Effector memory CD4-positive, alpha-beta T cell (primary cell): ENCODE measurements at places on chromosomes 7 and 10.

GRCh38 chr7:35831208-35831607 is 30.4 kb downstream of the SEPTIN7 start:
- DNase-seq = no peak

DNA sequence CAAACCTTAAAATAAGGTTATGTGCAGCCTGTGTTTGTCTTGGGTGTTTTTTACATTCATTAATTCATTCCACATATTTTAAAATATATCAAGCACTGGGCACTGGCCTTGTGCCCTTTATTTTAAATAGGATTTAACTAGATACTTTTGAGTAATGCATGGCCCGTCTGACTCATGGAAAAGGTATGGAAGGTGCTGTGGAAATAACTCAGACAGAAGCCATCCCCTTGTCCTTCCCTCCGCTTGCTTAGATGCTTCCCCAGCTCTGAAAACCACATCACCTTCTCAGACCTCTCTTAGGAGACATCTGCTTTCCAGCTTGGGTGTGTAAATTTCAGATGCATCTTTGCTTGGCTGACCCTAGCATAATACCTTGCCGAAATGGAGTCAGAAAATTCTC is 30.5 kb downstream of the SLC18A2 start:
- no peak for DNase-seq

DNA sequence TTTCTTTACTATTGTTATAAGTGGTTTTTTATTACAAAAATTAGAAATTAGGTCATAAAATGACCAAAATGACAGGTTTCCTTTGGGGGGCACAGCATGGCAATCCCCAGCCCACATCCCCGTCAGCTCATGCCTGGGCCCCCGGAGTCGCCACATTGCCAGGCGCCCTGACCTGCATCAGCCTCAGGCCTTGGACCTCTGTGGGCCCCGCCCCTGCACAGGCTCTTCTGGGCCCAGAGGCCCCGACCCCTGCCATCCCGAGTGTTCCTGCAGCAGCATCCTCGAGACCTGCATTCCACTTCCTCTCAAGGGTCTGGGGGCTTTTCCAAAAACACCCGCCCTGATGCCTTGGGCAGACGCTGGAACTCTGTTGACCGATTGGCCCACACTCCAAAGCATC is 391.1 kb upstream of the MGMT start:
- no peak for DNase-seq

- no peak for DNase-seq
Measured at GRCh38 chr7:93678185-93678584, 103.7 kb upstream of the CALCR start.

DNA sequence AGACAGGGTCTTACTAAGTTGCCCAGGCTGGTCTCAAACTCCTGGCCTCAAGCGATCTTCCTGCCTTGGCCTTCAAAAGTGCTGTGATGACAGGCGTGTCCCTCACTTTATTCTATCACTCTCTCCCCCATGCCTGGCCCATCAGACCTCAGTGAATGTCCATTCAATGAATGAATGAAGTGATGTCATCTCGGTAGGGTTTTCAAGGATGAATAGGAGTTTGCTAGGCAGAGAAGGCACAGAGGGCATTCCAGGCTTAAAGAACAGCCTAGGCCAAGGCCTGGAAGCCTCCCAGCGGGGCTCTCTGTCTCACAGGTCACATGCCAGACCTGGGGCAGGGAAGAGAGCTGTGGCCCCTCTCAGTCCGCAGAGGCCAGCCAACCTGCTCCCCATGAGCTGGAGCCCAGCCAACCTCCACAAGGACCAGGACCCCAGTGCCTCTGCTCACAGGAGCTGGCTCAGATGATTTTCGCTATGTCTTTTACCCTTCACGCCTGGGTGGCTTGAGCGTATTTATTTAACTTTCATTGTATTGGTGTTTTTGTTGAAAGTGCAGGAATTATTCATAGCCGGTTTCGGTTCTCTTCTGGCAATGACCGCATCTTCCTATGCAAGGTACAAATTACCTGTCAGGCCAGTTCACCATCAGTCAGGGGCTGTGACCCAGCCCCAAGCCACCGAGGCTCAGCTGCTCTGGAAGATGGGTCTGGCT is 11.8 kb upstream of the TNRC18 start:
- DNase-seq = no peak

DNA sequence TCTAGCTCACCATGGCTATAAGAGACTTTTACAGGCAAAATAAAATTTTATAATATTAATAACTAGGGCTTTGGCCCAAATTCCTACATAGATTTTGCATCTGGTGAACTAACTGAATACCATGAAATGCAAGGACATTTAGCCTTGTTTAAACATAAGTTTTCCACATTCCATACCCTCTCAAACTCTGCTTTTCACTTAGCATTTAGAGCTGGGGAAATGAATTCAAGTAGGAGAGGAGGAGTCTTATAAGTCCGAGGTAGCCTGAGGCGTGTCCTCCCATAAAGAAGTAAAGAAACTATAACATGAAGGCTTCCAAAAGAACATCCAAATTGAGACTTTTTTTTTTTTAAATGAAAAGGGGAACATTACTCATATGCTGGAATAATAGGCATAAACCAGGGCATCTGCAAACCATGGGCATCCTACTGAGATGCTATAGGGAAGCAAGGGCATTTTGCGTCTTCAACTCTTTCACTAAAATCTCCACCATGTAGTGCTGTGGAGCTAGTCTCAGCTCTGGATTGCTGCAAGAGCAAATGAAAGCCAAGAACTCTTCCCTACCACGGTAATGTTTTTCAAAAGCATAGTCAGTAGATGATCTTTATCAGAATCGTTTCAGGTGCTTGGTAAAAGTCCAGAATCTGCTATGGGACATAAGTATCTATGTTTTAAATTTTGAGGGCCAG is 79.1 kb downstream of the PALS2 start:
- no peak for DNase-seq

- DNase-seq = no peak
Measured at GRCh38 chr7:12759151-12759550, 71.7 kb downstream of the ARL4A start.

DNA sequence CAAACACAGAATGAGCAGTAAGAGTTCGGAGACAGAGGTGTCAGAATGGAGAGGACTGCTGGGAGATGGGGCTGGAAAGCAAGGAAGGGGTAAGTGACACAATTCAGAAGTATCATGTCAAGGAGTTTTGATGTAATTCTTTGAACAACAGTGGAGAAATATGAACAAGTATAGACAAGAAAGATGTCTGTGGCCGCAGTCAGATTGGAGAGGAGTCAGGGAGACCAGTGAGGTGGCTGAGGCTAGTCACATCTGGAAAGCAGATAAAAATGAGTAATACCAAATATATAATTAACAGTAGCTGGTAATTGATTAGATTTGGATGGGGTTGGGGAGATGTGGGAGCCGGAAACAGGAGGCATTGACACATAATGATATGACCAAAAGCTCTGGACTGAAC is 540.9 kb downstream of the SUGCT start:
- DNase-seq = no peak

DNA sequence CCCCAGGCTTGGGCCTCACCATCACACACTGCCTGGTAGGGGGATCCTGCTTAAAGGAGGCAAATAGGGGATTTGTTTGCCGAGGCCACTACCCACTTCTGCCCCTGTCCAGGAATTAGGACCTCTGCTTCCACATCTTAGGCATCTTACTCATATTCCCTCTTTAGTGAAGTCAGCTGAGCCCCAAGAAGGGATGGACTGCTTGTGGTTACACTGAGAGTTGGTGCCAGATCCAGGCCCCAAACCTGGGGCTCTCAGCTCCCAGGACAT is 1.6 kb upstream of the GPRIN2 start:
- no peak for DNase-seq

GRCh38 chr7:29612596-29612995 is 49.0 kb downstream of the PRR15 start:
- no peak for DNase-seq

DNA sequence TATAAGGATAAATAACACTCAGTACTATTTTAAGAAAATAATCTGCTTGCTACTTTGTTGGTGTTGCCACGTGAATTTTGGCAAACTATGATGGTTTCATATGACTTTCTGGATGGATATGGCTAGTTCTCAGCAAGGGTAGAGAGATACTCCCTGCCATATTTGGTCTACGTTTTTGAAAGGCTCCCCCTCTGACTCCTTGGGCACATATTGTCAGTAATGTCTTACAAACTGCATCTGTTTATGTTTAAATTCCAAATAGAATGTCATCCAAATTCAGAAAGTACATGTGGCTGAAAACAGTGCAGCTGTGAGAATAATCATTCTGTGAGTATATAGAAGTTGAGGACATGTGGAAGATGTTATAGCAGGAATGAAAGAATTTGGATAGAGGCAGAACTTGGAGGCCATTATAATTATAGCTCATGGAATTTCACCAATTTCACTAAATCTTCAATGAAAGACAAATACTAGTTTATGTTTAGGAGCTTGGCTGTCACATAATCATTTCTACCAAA is 107.8 kb downstream of the SRI start:
- no peak for DNase-seq

- DNase-seq = no peak
Measured at GRCh38 chr7:138556771-138557484, 96.9 kb downstream of the TRIM24 start.

GRCh38 chr7:90345595-90346335 is 751 bp upstream of the GTPBP10 start:
- no peak for DNase-seq

DNA sequence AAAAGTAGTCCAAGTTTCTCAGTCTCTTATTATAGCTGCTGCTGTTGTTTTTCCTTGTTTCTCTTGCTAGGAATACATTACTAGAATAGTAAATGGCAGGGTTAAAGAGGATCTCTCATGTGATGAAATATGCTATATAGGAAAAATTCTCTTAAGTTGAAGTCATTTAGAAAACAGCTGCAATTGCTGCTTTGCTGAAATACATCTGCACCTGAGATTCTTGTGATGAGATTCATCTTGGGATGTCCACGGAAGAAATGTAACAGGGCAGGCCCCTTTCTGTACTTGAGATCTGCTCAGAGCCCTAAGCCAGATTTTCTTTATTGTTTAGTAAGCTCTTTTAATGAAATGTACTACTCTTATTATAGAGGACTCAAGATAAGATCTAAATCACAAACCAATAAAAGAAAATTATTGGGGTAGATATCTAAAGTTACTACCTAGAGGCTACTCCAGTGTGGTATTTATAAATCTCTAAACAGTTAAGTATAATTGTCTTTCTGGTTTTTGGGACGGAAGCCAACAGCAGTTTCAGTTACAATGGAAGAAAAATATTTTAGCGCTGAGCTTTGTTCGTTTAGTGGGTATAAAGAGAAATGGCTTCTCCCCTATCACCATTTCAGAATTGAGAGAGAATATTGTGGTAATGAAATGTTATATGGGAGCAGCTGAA is 701.5 kb downstream of the KCNMA1 start:
- DNase-seq = no peak

DNA sequence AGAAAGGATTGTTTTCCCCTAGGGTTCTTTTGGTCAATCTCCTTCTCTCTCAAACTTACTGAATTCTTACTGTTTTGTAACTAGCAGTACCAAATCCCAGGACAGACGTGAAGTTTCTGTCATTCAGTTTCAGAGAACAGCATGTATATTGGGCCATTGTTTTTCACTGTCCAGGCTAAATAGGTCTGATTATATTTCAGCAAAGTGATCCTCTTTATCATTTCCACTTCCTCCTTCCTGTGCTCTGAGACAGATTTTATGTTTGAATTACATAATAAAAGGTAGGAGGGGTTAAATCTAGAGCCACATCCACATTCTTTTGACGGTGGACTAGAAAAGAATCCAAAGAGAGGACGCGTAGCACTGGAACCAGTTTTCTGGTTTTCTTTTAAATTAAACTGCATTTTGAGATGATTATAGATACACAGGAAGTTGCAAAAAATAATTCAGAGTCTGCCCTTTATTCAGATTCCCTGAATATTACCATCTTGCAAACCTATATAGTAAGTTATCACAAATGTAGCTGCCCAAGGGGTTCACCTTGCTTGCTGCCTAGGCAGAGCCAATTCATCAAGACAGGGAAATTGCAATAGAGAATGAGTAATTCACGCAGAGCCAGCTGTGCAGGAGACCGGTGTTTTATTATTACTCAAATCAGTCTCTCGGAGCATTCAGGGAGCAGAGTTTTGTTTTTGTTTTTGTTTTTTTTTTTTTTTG is 40.1 kb downstream of the AKR1E2 start:
- no peak for DNase-seq

- no peak for DNase-seq
Measured at GRCh38 chr7:64880322-64881297, 22.5 kb upstream of the ZNF273 start.

DNA sequence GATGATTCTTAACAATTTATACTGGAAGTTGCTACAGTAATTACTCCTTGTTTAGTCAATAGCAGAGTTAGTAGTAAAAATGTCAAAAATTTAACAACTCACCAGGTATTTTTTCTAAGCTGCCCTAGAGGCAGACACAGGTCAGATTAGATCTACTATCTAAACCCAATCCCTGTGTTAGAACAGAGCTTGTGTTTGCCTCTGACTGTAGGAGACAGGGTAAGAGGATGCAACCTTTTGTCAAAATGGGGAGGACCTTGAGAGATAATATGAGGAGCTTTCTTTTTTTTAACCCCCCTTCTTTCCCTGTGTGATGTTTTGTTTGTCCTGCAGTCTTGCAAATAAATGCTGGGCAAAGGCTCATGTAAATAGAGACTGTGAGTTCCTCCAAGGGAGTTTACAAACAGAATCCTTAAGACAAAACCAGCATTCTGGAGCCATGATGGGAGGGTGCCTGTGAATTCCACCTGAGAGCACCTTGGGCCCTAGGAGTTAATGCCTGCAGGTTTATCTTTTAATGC is 353.1 kb downstream of the GATA3 start:
- no peak for DNase-seq

GRCh38 chr10:129982825-129983224 is 18.8 kb upstream of the EBF3 start:
- DNase-seq = no peak

- DNase-seq = no peak
Measured at GRCh38 chr10:91316486-91316885, 93.7 kb upstream of the HECTD2 start.

DNA sequence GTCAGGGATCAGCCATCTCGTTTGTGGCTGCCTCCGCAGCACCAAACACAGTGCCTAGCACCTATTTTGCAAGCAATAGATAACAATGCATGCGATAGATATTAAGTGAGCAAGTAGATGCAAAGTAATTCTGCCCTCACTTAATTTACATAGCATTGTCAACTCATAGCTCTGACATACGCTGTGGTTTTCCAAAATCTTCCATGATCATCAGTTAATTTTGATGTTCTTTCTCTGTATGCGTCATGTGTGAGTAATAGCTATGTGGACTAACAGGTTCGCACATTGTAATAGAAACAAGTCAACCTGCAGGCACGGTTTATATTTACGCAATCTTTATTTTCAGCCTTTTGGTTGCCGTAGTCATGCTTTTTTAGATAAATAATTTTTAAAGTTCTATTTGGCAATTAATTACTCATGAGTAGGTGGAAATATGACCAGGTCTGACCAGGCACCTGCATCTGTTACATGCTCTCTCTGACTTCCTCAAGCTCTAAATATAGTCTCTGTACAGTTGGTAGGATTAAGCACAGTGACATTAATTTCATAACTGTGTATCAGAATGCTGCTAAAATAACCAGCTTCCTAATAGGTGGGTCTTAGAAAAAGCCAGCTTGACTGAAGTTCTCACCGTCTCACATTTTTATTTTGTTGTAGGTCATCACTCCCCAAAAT is 13.3 kb downstream of the MAP3K8 start:
- DNase-seq = no peak
